ENCODE measurements at places on chromosomes 11 and 22.
A peak's percentile ranks its signal among the peaks of the same experiment; 100 is the strongest.

GRCh38 chr11:132601875-132602274 lies 930.4 kb downstream of the OPCML start:
- DNase-seq: no peak

DNA sequence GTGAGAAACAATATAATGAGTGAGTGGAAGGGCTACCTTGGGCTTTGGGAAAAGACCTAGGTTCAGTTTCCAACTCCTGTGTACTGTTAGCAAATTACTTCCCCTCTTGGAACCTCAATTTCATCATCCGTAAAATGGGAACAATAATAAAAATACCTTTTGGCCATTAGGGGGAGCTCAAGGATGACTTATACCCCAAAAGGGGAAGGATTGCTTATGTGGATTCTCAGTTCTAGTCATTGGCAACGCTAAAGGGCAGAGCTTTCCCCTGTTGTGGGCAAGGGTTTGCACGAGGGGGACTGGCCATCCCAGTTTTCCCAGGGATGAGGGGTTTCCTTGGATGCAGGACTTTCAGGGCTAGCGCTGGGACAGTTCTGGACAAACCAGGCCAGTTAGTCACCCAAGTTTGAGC lies 3.1 kb upstream of the COMMD9 start:
- no peak for DNase-seq

GRCh38 chr11:128523641-128524040 lies 63.7 kb downstream of the ETS1 start:
- DNase-seq: no peak

- peak; percentile 89 for DNase-seq
Observed at GRCh38 chr22:45638834-45639746, 32.5 kb upstream of the ATXN10 start.

- no peak for DNase-seq
Observed at GRCh38 chr22:42794551-42795510, 62.2 kb downstream of the ARFGAP3 start.

DNA sequence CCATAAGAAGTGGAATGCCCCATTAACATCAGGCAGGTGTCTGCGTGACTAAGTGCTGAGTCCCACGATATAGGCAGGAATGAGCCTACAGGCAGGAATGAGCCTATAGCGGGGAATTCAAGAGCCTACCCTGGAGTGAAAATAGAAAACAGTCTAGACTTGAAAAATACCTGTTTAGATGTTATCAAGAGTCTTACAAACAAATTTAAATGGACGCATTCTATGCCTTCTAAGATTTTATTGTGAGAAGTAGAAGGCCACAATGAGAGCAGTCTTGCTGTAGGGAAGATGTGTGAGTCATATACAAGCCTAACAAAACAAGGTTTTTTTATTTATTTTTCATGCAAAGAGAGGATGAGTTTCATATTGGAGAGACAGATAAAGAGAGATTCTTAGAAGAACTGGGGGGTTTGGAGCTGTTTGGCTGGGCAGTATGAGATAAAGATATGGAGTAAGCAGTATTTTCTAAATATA lies 200.8 kb upstream of the ZC3H12C start:
- no peak for DNase-seq

GRCh38 chr11:76789443-76789719 lies 6.2 kb downstream of the TSKU start:
- DNase-seq: peak; percentile 11

GRCh38 chr22:46933040-46933930 lies 170.8 kb downstream of the TBC1D22A start:
- DNase-seq: no peak

DNA sequence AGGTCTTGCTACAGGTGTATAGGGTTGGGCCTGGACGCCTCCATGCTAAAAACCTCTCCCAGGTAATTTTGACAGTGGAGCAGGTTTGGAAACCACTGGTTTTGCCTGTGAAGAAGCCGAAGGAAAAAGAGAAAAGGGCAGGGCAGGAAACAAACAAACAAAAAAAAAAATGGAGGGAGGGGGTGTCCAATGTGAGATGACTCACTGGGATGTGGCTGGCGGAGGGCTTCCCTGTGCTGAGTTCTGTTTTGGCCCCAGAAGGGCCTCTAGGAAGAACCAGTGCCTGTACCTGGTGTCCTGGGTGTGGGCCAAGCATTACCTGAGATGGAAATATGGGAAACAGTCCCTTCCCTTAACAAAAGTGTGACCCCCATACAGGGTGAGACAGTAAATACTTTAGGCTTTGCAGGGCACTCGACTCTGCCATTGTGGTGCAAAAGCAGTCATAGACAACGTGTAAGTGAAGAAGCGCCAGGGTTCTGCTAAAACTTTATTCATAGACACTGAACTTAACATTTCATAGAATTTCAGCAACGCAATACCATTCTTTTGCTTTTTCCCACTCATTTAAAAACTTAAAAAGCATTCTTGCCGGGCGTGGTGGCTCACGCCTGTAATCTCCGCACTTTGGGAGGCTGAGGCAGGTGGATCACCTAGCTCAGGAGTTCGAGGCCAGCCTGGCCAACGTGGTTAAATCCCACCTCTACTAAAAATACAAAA lies 9.5 kb upstream of the DGKZ start:
- no peak for DNase-seq

DNA sequence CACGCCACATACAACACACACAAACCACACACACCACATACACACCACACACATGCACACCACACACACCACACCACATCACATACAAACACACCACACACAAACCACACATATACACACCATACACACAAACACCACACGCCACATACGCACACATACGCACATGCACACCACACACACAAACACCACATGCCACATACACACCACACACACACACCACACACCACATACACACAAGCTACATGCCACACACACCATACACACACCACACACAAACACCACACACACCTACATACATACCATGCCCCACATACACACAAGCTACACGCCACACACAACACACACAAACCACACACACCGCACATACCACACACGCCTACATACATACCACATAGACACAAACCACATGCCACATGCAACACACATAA lies 15.7 kb upstream of the TH start:
- DNase-seq: no peak

GRCh38 chr11:12636871-12637410 lies 37.3 kb upstream of the TEAD1 start:
- no peak for DNase-seq

DNA sequence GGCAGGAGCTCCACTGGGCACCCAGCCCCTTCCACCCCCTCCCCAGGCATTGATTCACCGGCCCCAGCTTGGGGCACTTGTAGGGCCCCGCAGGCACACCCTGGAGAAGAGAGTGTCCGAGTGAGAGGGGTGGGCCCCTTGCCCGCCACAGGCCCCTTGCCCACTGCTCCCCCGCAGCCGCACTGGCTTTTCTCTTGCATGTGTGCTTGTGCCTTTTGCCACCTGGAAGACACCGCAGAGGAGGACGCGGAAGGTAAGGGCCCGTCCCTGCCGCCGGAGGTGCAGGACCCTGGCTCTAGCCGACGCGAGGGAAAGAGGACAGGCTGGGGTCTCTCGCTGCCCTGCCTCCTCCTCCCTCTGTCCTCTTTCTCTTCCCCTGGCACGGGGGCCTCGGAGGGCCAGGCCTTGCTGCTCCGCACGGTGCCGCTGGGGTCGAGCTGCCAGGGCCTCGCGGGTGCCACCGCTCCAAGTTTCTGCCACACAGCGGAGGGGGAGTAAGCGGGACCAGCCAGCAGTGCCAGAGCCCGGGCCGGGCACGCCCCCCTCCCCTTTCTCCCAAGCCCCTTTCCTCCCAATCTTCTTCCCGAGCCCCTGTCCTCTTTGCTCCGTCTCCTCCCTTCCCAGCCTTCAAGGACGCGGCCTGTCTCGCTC lies 9.5 kb downstream of the TNNT3 start:
- DNase-seq: peak; percentile 45

- DNase-seq: no peak
Observed at GRCh38 chr22:25067851-25068421, 115.4 kb downstream of the KIAA1671 start.

DNA sequence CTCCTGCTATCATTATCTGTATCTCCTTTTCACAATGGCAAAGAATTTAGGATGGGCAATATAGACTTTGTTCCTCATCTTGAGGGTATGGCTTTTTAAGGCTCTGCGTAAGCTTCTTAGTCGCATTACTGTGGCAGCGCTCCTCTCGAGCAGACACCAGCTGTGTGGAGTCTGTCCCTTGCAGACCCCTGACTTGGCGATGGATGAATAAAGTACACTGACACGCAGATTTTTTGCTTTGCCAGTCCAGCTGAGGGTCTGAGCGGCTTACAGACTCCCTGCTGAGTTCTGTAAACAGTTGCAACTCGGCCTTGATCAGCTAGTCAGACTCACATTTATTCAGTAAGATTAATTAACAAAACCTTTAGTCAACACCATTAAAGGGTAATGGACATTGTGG lies 390.0 kb upstream of the CNTN5 start:
- no peak for DNase-seq

- DNase-seq: no peak
Observed at GRCh38 chr11:68763181-68763721, 11.9 kb upstream of the TESMIN start.

- no peak for DNase-seq
Observed at GRCh38 chr11:74932169-74932568, 16.7 kb downstream of the XRRA1 start.

DNA sequence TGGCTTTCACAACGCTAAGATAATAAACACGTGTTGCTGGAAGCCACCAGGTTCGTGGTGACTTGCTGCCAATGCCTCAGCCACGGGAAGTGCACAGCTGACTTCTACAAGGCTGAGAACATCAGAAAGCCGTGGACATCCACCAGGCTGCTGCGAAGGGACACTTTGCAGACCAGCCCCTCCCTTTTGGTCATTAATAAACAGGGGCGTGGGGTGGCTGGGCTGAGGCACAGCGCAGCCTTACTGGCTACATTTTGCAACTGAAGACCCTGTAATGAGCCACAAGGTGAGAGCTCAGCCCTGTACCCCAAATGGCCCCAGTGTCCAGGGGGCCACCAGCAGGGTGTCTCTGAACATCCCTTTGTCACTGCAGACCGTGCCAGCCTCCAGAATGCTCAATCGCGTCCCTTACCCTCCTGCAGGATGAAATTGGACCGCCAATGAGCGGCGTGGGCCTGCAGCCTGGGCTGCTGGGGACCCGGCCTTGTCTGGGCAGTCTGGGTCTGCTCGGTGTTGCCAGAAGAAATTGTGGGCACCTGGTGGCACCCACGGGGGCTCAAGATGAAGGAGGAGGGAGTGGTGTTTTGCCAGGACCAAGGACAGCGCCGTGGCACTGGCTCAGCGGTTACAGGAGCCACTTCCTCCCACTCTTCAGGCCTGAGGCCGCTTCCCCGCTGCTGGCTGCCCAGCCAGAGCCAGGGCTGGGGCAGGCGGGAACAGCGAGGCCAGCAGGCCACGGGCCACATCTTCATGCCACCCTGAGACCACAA lies 181.9 kb downstream of the CTTN start:
- DNase-seq: peak; percentile 37

DNA sequence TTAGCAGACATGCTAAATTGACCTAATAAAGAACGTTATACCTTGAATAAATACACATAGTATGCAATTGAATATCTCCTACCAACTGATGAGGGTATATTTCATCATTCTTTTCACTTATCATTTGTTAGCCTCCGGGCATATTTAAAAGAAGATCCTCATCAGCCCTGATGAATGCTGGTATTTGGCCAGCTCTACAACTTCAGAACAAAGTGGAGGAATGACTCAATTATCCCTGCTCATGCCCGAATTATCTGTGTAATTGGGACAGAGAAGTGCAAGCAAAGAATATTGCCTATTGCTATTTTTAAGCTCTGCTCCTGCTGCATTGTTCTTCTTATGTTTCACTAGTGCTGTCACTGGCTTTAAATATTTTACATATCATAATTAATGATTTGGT lies 622.1 kb downstream of the METTL15 start:
- DNase-seq: no peak

DNA sequence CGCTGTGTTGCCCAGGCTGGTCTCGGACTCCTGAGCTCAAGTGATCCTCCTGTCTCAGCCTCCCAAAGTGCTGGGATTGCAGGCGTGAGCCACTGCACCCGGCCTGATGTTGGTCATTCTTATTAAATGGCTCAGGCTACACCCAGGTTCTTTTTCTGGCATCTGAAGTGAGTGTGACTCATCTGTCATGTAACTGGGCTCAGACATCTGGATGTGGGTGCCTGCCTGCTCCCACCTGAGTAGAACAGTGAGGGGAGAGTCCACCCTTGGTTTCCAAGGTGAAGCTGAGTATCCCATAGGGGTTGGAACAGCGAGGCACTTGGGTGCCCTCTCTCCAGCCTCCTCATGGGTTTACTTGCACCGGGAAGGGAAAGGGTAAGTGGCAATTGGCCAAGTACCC lies 36.7 kb upstream of the EIF3D start:
- no peak for DNase-seq

DNA sequence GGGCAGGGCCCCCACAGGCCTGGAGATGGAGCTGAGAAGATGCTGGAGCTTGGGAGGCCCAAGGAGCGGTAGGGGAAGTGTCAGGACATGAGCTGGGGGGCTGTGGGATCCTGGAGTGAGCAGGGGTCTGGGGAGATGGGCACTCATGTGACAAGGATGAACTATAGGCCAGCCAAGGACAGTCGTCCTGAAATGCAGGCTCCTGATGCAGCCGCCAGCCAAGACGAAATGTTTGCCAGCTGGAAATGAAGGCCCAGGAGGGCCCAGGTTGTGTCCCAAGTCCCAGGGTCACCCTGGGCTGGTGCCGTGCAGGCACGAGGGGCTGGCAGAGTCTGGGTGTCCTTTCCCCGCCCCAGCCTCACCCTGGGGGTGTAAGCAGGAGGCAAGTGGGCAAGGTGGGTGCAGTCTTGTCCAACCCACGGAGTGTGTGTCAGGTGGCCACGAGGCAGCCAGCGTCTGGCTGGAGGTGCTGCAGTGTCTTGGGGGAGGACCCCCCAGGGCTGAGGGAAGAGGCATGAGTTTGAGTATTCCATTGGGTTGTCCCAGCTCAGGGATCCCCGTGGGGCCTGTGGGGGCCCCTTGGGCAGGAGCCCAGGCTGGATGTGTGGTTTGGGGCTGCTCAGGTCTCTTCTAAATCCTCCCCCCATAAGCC lies 21.4 kb downstream of the MRGPRG start:
- peak; percentile 34 for DNase-seq

GRCh38 chr22:35930933-35931332 lies 97.7 kb downstream of the RBFOX2 start:
- no peak for DNase-seq

DNA sequence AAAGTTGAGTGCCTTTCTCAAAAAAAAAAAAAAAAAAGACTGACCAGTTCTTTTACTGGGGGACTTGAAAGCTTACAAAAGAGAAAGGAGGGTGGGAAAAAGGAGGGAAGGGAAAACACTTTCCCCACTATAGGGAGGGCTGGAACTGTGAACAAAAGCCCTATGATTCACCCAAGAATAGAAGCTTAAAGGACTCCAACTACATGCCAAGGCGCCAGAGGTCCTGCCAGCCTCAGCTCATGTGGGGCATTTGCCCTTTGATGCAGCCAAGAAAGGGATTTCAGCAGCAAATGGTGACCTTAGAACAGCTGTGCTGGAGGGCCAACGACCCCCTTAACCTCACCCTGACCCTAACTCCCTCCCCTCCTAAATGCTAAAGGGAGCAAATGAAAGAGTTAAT lies 160.0 kb downstream of the NTM start:
- DNase-seq: no peak

- no peak for DNase-seq
Observed at GRCh38 chr11:22690871-22691270, 24.5 kb downstream of the GAS2 start.

- DNase-seq: no peak
Observed at GRCh38 chr22:37126383-37126782, 16.9 kb upstream of the TMPRSS6 start.
